ENCODE measurements at places on chromosomes 12 and 14.

- no peak for DNase-seq
Observed at GRCh38 chr12:52300796-52301691, 9.7 kb upstream of the KRT81 start.

- no peak for DNase-seq
Observed at GRCh38 chr14:93220509-93220908, 13.5 kb downstream of the UBR7 start.

DNA sequence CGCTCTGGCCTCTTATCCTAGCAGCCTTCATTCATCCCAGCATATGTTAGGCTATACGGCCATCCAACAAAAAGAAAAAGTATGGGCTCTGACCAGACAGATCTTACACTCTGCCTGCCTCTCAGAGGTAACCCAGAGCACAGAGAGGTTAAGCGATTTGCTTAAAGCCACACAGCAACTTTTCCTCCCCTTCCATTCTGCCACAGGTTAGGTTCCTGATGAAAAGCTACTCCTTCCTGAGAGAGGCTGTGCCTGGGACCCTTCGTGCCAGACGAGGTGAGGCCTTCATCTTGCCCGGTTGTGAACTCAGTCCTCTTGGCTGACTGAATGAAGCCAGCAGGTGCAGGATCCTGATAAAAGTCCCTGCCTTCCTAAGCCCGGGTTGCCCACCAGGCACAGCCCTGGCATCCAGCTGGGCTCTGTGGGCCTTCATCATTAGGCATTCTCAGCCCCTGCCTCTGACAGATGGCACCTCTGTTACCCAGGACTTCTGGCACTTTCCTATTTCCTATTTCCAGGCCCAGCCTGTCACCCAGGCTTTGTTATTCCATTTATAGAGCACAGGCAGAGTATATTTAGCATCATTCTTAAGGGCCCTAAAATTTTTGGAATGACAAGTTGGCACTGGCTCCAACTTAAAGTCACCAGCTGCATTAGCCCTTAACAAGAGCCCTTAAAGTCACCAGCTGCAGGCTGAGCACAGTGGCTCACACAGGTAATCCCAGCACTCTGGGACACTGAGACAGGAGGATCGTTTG lies 12.8 kb downstream of the SOAT2 start:
- DNase-seq = no peak

GRCh38 chr12:131863711-131864396 lies 30.6 kb upstream of the ULK1 start:
- DNase-seq = no peak

- no peak for DNase-seq
Observed at GRCh38 chr14:81449114-81449513, 49.0 kb upstream of the STON2 start.

DNA sequence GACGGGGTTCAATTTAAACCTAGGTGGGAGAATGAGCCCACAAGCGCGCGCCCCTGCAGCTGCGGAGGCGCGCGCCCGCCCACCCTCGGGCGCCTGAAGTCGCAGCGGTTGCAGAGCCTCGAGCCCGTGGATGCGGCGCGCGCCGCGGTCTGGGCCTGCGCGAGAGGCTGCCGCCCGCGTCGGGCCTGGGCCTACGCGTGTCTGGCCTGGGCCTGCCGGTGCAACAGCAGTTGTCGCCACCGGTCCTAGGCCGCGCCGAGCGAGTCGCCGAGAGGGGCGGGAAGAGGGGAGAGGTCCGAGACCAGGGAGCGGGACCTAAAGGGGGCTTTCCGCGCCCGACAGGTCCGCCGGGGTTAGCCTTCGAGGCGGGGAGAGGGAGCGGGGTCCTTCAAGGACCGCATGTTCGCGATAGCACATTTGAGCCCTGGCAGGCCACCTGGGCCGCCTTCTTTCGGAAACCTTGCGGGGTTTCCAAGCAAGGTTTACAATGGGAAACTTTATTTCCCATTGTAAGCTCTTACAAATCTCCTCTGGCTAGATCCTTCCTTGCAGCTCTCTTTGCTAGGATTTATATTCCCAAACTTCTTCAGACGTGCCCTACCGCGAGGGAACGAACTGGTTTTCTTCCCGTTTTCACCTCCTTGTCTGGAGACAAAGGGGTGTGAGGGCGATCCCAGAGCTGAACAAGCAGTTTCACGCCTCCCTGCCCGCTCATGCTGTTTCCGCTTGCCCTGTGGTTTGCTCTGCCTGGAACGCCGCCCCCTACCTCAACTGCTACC lies 6.8 kb downstream of the SIX6 start:
- DNase-seq = no peak

- DNase-seq = no peak
Observed at GRCh38 chr12:63802012-63802608, 22.4 kb downstream of the RXYLT1 start.

DNA sequence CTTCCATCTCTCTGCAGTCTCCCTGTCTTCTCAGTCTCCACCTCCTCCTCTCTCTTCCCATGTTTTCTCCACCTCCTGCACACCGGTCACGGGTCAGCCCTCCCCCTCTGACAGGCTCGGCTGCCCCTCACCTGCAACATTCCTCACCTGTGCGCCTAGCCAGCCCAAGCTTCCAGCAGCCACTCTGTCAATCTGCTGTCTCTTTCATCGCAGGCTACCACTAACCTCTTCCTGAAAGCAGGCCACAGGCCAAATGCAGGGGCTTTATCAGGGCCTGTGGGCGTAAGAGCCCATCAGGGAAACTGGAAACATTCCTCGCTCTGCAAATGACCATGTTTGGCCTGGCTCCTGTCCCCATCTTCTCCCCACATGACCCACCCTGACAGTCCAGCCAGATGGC lies 34.5 kb downstream of the CMKLR1 start:
- DNase-seq = no peak

DNA sequence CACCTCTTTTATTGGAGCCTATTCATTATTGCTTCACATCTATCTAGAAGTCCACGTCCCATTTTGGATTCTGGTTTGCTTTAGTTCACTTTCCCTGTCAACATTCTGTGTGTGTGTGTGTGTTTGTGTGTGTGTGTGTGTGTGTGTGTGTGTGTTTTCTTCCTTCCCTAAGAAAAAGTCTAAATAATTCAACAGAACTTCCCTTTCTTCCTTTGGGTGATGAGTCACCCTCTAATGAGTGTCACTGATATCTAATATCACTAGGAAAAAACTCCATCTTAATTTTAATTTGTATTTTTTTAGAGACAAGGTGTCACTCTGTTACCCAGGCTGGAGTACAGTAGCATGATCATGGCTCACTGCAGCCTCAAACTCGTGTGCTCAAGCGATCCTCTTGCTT lies 234.2 kb downstream of the TTC8 start:
- no peak for DNase-seq

DNA sequence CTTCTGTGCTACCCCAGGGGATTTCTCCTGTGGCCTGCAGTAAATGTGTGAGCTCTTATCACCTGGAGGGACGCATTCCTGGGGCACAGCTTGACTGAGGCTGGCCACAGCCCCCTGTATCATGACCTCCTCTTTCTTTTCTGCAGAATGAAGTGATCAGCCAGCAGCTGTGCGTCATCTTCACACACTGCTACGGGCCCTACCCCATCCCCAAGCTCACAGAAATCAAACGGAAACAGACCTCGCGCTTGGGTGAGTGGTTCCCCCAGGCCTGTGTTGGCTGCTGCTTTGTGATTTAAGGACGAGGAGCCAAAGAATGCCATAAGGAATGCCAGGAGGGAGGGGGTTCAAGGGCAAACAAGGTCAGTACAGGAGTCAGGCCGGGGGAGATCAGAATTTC lies 50.5 kb upstream of the PWP1 start:
- DNase-seq = no peak

DNA sequence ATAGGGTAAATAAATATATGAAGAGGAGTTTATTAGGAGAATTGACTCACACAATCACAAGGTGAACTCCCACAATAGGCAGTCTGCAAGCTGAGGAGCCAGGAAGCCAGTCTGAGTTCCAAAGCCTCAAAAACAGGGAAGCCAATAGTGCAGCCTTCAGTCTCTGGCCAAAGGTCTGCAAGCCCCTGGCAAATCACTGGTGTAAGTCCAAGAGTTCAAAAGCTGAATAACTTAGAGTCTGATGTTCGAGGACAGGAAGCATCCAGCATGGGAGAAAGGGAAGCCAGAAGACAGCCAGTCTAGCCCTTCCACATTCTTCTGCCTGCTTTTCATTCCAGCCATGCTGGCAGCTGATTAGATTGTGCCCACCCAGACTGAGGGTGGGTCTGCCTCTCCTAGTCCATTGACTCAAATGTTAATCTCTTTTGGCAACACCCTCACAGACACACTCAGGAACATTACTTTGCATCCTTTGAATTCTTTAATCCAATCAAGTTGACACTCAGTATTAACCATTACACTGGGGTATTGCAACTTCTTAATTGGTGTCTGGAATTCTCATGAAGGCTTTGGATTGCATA lies 736.5 kb upstream of the LMO3 start:
- no peak for DNase-seq

DNA sequence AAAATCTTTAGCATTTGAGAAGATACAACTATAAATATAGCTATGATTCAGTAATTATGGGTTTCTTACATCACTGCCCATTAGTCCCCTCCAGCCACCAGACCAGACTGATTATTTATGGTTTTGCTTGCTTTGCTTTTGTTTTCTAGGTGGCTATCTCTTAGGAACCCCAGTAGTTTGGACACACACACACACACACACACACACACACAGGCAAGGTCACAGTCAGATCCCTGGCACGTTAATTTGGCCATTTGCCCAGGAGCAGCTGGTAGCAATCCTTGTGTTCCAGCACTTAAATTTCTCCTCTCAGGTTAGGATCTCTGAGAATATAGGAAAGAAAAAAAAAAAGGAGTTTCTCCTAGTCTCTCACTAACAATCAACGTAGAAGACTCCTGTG lies 90.2 kb upstream of the RESF1 start:
- DNase-seq = no peak

DNA sequence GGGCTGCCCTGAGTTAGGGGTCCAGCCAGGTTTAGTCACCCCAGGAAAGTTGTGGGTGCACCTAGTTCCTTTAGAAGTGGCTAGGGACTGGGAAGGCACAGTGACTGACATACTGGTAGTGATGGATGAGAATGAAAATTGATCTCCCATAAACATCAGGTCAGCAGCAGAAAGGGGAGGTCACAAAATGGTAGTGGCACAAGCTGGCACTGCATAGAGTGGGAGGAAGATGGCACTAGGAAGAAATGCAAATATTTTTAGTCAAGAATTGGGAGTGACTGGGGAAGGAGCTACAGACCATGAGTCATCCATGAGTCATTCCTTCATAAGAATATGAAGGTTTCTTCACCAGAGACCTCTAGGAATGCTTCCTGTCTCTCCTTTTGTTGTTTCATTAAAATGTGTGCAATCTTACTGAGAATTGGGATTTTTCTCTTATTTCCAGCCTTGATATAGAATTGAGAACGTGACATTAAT lies 198.3 kb upstream of the AMIGO2 start:
- no peak for DNase-seq

- DNase-seq = peak; percentile 95
Observed at GRCh38 chr12:130715998-130716968, at the start of gene RIMBP2. RIMBP2 (minus strand) TSS chr12:130716299; CDS start chr12:130479013, 237,286 bp downstream.

- no peak for DNase-seq
Observed at GRCh38 chr12:124861898-124862676, 1.6 kb downstream of the SCARB1 start.

GRCh38 chr14:54719406-54719805 lies 152.5 kb downstream of the SAMD4A start:
- DNase-seq = no peak

DNA sequence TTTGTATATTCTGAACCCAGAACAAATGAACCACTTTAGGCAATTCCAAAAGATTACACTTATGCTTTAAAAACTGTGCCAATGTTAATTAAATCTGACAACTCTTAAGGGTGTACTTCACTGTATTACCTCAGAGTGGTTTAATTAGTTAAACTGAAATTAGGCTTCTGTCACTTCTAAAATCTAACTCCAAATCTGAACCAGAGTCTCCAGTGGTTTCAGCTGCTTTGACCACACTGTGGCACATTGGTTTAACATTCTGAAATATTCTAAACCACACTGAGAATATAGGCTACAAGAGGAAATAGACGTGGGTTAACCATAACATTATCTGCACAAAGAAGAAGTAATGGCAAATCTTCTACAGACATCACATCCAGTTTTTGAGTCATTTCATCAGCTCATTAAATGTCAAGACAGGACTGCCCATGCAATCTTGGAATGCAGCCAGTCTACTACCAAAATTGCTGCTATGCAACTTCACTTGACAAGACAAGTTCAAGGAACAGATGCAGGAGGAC lies 94.8 kb downstream of the LRP6 start:
- no peak for DNase-seq

DNA sequence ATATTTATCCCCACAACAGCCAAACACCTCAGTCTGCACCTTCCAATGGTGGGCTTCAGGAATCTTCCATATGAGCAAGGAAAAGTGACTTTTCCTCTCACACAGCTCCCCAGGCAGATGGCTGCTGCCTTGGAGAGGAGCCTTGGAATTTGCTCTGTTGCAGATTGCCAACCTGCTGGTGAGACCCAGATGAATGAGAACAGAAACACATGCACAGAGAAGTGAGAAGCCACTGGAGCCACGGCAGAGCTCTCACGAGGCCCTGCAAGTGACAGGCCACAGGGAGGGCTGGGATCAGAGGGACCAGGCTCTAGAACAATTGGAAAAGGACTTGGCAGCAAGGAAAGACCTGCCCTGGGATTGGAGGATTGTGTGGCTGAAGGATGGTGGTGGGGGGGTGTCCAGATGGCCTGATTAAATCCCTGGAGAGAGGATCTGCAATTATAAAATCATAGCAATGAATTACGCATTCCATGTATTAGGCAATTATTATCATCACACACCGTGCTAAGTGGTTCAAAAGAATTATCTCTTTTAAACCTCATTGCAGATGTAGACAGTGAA lies 84.9 kb upstream of the PWP1 start:
- DNase-seq = no peak

- no peak for DNase-seq
Observed at GRCh38 chr12:53227341-53227740, 4.7 kb downstream of the RARG start.

- DNase-seq = no peak
Observed at GRCh38 chr12:123905319-123905925, 67.2 kb downstream of the CCDC92 start.

- DNase-seq = peak; percentile 69
Observed at GRCh38 chr14:58639842-58640484, 2.2 kb downstream of the DACT1 start.

- DNase-seq = no peak
Observed at GRCh38 chr14:26687301-26687837, 89.5 kb upstream of the NOVA1 start.

DNA sequence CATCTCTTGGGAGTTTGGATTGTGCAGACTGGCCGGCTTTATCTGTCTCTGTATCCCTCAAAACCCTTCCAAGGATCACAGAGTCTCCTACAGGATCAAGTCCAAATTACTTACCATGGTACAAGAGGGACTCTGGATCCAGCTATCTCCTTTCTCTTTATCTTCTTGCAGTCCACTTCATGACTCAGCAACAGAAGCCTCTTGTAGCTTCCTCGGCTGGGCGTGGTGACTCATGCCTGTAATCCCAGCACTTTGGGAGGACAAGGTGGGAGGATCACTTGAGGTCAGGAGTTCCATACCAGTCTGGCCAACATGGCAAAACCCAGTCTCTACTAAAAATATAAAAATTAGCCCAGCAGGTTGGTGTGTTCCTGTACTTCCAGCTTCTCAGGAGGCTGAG lies 189.7 kb downstream of the BCAT1 start:
- DNase-seq = no peak

- no peak for DNase-seq
Observed at GRCh38 chr12:34603382-34604035, 581.2 kb downstream of the ALG10 start.
